ENCODE measurements at places on chromosomes 2 and 18.

DNA sequence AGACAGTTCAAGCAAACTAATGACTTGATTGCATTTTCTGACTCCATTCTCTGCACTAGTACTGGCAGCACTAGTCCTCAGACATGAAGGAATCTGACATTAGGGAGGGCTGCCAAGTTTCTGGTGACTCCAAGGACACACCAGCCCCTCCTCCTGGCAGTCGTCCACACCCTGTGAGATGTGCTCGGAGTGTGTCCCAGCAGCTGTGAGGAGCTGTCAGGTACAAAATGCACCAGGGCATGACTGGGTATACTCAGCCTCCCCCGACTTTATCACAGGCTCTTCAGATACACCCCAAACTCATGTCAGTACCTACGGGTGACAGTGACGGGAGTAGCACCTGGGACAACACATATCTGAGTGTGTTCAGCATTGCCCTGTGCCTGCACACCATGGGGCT, 43.1 kb downstream of the EDAR start:
- no peak for DNase-seq

- no peak for DNase-seq
These were observed 2.3 kb downstream of the KRCC1 start for GRCh38 chr2:88053296-88053695.

GRCh38 chr2:42067521-42067920, 19.7 kb downstream of the PKDCC start:
- DNase-seq: no peak

DNA sequence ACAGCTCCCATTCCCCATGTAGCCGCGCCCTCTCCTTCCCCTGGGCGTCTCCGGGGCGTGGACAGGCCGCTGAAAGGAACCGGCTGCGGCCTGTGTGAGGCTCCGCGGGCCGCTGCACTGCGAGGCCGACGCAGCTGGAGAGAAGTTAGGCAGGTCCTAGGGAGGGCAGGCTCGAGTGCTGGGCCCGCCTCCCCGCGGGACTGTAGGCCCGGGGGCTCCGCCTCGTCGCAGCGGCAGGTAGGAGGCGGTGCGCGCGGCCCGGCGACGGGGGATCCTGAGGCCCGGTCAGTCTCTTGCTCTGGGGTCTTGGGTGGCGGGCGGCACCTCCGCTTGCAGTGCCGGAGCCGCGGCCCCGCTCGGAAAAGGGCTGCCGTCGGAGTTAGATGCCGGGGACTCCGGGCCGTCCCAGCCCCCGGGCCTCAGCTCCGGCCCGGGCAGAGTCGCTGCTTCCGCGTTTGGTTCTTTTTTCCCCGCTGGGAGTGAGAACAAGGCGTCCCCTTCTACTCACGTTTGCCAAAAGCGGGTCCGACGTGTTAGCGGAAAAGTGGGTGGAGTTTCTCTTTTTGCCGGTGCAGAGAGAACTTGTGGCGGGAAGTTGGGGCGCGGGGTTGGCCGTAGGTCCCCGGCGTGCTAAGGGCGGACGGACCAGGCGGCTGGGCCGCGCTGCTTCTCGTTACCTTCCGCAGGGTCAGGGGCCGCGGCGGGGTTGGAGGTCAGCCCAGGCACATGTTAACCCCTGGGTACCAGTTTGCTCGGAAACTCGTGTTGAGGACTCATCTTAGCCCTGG, at the start of gene VRK2:
Gene VRK2 (plus strand): TSS at position 222 of the 788 bp plus-strand sequence. CDS start 2,026 bp downstream, outside the sequence.
- DNase-seq: peak; percentile 67

DNA sequence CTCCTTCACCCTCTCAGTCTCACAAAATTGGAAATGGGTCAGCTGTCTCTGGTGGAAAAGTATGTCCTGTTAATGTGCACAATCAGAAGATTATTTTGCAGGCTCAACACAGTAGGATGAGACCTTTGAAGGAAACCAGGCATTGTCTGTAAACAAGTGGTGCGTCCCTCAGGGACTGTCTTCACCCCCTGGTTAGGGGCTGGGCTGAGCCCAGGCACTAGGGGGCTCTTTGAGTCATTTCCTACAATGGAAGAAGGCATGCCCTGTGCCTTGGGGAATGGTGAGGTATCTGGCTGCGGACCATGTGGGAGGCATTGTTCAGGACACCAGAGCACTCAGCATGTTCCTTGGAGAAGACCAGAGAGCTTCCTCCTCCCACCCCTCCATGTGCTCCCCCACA, 26.8 kb downstream of the PKDCC start:
- no peak for DNase-seq

- peak; percentile 34 for DNase-seq
These were observed 23.0 kb upstream of the SMAD2 start for GRCh38 chr18:47953471-47953931.

- DNase-seq: no peak
These were observed 87.2 kb upstream of the YWHAQ start for GRCh38 chr2:9717886-9718451.

DNA sequence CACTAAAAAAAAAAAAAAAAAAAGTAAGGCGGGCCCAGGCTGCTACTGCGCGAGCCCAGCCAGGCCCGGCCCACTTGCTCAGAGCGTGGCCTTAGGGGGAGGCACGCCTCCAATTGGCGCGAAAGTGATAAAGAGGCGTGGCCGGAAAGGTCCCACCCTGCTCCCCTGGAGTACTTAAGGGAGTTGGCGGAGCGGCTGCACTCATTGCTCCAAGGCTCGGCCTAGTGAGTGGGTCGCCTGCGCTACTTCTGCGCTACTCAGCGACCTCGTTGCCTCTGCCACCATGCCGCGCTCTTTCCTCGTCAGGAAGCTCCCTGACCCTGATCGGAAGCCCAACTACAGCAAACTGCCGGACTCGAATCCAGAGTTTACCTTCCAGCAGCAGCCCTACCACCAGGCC, 36.9 kb downstream of the UNC80 start:
- DNase-seq: no peak

DNA sequence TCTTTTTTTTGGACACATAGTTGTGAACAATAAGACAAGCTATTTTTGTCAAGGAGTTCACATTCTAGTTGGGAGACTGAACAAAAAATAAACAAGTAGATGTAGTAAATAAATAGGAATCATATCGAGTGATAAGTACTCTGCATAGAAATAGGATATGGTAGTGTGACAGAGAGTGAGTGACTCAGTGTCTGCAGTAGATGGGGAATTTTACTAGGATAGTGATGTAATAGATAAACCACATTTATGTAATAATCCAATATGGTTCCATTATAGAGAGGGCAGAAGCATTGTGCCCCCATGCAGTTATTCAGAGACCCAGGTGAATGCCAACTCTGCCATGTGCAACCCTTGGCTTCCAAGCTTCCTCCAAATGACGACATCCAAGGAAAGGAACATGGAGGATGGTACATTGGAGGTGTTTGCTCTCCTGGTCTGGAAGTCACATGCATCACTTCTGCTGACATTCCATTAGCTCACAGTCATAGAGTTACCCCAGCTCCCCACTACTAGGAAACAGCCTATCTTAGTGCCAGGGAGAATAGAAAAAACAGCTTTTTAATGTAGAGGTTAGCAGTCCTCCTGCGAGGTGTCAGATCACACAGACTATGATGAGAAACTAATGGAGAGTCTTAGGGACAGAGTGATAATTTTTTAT, 595.4 kb downstream of the NYAP2 start:
- DNase-seq: no peak

- no peak for DNase-seq
These were observed 3.3 kb downstream of the ACVR1 start for GRCh38 chr2:157872791-157873190.

- no peak for DNase-seq
These were observed 323.9 kb upstream of the NRP2 start for GRCh38 chr2:205358351-205358815.

GRCh38 chr2:108960006-108960405, 29.0 kb downstream of the EDAR start:
- DNase-seq: no peak

DNA sequence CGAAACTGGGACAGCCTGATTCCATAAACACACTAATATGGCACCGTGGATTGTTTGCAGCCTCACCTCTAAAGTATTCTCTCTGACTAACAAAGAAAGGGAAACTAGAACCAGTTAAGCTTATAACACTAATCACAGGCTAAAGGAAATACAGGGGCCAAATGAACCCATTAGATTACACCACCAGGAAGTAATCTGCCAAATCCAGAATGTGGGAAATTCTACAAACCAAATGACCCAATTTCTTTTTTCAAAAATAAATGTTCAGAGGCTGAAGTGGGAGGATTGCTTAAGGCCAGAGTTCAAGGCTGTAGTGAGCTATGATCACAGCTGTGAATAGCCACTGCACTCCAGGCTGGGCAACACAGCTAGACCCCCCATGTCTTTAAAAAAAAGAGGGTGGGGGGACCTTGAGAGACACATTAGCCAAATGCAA, 1.5 kb upstream of the MPPE1 start:
- no peak for DNase-seq

GRCh38 chr2:220078439-220078838, 451.0 kb downstream of the SLC4A3 start:
- DNase-seq: no peak

- no peak for DNase-seq
These were observed 565.2 kb upstream of the NRP2 start for GRCh38 chr2:205117125-205117524.

Measured in NCI-H1092 (cell line).